Cardiac fibroblast (primary cell): ENCODE measurements at places on chromosomes 7 and 10.

DNA sequence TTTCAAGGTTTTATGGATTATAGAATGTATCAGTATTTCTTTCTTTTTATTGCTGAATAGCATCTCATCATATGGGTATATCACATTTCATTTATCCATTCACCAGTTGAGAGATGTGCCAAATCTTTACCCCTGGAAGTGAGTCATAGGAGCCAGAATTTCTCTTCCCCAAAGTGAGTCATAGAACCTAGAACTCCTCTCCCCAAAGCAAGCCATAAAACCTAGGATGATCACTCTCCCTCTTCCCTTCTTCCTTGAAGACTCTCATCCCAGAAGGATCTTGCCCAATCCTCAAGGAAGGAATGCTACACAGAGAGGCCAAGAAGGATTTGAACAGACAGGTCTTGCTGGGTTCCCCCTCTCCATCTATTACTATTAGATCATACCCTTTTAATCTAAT lies 199.9 kb downstream of the EVX1 start:
- peak; percentile 35 for DNase-seq

GRCh38 chr10:99360934-99361333 lies 31.8 kb downstream of the CNNM1 start:
- no peak for DNase-seq

DNA sequence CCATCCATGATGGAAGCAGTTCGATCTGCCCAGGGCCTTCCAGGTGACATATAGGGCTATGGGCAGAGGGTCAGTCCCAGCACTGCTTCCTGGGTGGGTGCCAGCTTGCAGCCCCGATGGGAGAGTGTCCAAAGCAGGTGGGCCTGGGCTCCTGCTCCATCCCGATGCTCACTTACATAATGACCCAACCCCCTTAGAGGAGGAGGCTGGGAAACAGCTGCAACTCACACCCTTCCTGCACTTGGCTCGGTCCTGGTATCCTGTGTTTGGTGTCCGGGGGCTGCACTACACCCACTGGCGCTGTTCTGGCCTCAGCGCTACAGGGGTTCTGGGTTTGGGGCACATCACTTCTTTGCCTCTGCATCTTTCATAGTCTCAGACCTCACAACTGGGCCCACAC lies 58.5 kb downstream of the PKD1L1 start:
- DNase-seq, result no peak

- peak; percentile 52 for DNase-seq
These were observed 238.1 kb downstream of the BMPER start for GRCh38 chr7:34143402-34143801.

DNA sequence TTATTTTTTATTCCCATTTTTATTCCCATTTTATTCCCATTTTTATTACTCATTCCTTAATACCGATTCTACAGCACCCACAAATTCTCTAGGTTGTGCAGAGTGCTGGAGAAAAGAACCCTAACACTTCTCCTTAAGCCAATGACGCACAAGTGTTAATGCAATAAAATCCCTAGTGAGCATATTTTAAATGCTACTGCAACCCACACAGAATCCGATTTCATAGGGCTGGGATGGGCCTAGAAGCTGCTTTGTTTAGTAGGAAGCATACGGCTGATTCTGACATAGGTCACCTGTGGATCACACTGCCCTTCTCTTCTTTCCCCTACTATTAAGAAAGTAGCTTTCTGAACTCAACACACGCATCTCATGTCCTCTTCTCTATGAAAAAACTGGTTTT lies 45.1 kb upstream of the CABCOCO1 start:
- DNase-seq, result no peak

GRCh38 chr10:77926566-77927401 lies at the start of gene DLG5:
TSS of gene DLG5 (minus strand) at chr10:77926755. CDS start at chr10:77926520, 235 bp downstream.
- DNase-seq, result peak; percentile 56

DNA sequence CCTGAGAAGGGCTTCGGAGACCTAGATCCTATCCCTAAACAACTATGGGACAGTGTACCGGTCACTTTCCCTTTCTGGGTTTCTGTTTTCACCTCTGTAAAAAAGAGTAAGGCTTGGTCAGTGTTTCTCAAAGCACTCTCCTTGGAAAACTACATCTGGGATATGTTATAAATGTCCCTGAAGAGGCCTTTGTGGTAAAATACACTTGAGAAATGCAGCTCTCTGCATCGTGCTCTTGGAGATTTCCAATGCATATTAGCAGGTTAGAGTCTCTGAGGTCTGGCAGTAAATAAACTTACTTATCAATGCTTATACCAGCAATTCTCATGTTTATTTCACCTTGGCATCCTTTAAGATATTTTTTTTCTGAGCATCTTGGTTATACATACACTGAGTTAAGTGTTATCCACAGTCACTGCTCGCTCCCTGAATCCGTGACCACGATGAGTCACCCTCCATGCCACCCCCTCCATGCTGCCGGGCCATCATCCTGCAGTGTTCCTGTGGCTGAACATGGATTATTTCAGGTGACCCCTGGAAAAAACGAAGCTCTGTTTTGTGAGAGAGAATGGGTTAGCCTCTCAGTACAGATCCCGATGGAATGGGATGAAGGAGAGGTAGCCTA lies 3.3 kb upstream of the TBXAS1 start:
- DNase-seq, result peak; percentile 36

DNA sequence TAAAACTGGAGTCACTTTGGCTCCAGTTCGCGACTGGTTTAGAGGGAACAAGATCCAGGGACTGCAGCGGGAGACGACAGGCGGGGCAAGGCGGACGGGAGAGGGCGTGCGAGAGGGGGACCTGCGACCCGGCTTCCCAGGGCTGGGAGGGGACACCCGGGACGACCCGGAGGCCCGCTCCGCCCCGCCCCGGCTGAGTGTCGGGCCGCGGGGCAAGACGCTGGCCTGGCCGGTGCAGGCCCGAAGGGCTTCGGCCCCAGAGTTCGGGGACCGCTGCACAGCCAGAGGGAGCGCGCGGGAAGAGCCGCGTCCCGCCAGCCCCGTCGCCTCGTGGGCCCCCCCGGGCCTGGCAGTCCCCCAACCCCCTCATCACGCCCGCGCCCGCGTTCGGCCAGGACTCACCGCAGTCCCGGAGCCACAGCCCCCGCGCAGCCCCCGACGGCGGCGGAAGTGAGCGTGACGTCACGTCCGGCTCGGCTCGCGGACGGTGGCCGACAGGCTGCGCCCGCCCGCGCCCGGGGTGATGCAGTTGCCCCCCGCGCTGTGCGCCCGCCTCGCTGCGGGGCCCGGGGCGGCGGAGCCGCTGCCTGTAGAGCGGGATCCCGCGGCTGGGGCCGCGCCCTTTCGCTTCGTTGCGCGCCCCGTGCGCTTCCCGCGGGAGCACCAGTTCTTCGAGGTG lies at the start of the genes TUBGCP2 and ZNF511:
Gene TUBGCP2 (minus strand): TSS at position 452 of the 679 bp plus-strand sequence. CDS start 5,931 bp downstream, outside the sequence.
Gene ZNF511 (plus strand): TSS at position 494 of the 679 bp plus-strand sequence. CDS start 30 bp downstream, at position 524.
- DNase-seq, result peak; percentile 80

DNA sequence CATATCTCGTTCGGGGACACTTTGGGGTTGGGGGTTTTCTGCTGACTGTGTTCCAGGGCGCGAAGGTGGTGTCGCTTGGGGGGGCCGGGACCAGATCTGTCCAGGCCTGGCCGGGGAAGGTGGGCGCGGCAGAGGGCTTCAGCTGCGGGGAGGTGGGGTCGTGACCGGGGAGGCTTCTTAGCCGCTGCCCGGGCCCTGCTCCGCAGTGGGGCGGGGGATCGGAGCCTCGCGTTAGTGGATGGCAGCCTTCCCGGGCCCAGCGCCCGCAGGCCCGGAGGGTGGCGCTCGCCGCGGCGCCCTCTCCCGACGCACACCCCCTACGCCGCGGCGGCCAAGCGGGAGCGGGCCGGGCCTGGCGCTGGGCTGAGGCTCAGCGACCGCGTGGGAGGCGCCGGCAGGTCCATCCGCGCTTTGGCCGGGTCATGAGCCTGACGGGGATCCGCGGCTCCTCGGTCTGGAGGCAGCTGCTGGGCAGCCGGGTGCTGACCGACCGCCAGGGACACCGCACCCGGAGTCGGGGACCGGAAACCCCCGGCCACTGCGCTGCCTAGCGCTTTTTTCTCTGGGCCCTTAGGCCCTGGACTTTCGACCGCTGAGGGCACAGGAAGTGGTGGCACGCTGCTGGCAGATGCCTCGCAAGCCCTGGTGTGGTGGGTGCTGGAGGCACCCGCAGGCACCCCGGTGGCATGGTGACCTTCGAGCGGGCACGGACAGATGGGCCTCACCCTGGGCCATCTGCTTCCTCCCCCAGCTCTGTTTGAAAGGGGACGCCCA lies 1.2 kb downstream of the AGAP3 start:
- DNase-seq, result peak; percentile 69

DNA sequence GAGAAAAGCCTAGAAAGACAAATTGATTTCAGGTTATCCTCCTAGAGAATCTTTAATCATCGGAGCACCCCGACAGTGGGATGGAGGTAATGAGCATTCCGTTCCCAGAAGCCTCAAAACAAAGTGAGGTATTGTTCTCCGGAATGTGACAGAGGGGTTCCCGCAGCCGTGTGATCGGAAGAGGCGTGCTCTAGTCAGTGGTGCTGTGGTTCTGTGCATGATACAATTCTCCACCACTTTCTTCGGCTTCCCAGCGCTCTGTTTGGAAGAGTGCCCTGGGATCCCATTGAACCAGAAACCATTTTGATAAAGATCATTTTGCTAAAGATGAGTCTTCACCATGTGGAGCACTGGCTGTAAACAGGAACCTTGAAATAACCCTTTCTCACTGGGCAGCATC lies 434.6 kb downstream of the PAXIP1 start:
- no peak for DNase-seq

GRCh38 chr10:103870516-103870915 lies 15.1 kb upstream of the SH3PXD2A start:
- peak; percentile 38 for DNase-seq
